ENCODE measurements at places on chromosomes 2 and 18. TPM values are rescaled to one million over a fixed set of nuclear protein-coding genes. Genes with fewer than 3 reads are reported as not detected.

CHRND gene
- not detected for total RNA-seq

SF3B1 gene
- total RNA-seq: 86.2 TPM

KCNG3 gene
- total RNA-seq: not detected

TRAPPC8 gene
- 17.3 TPM for total RNA-seq

TPO gene
- not detected for total RNA-seq

EIF4E2 gene
- 52.2 TPM for total RNA-seq

GAL3ST2 gene
- 0.64 TPM for total RNA-seq

ZBTB14 gene
- 5.0 TPM for total RNA-seq

TXNDC2 gene
- total RNA-seq: 0.64 TPM

STAT4 gene
- total RNA-seq: 0.64 TPM

ABCG5 gene
- not detected for total RNA-seq

FAM161A gene
- 1.8 TPM for total RNA-seq

COLEC12 gene
- total RNA-seq: 4.0 TPM

RNF25 gene
- 24.0 TPM for total RNA-seq

HRH4 gene
- not detected for total RNA-seq

IKZF2 gene
- 4.7 TPM for total RNA-seq

NOSTRIN gene
- not detected for total RNA-seq

POTEC gene
- not detected for total RNA-seq

PARD6G gene
- 5.9 TPM for total RNA-seq

EIF2AK3 gene
- 17.0 TPM for total RNA-seq

RGPD4 gene
- not detected for total RNA-seq

DSG2 gene
- 28.7 TPM for total RNA-seq

MEP1B gene
- not detected for total RNA-seq

OTOS gene
- total RNA-seq: not detected

MALL gene
- 1.6 TPM for total RNA-seq

IGFBP5 gene
- 1,071 TPM for total RNA-seq

TMEM237 gene
- 35.3 TPM for total RNA-seq

C2orf66 gene
- not detected for total RNA-seq

HAT1 gene
- total RNA-seq: 37.4 TPM

CSRNP3 gene
- total RNA-seq: 1.0 TPM

RTP5 gene
- not detected for total RNA-seq

SNRNP27 gene
- 53.9 TPM for total RNA-seq

SFT2D3 gene
- total RNA-seq: 4.8 TPM

COMMD1 gene
- 59.2 TPM for total RNA-seq

RAB11FIP5 gene
- 29.0 TPM for total RNA-seq

AMER3 gene
- not detected for total RNA-seq

GALR1 gene
- total RNA-seq: not detected

CFAP53 gene
- total RNA-seq: 0.39 TPM

SKA1 gene
- 3.7 TPM for total RNA-seq

CAPN13 gene
- not detected for total RNA-seq

GPR39 gene
- total RNA-seq: not detected

STEAP3 gene
- total RNA-seq: 10.0 TPM

CHRNA1 gene
- total RNA-seq: 4.1 TPM

ARMC9 gene
- total RNA-seq: 20.8 TPM

RGPD3 gene
- total RNA-seq: under 0.01 TPM

GPN1 gene
- total RNA-seq: 20.7 TPM

CEP192 gene
- total RNA-seq: 13.4 TPM

TTN gene
- total RNA-seq: under 0.01 TPM

DPP4 gene
- 13.3 TPM for total RNA-seq

CRIM1 gene
- 125 TPM for total RNA-seq

CYP26B1 gene
- 0.08 TPM for total RNA-seq

Data from epithelial cell of alveolus of lung (primary cell).